Stimulated activated CD4-positive, alpha-beta T cell treated with anti-CD3 and anti-CD28 coated beads, Interleukin-2, amount 100 ng/mL, for 48 hours (primary cell): ENCODE measurements at places on chromosomes 7 and 10.

DNA sequence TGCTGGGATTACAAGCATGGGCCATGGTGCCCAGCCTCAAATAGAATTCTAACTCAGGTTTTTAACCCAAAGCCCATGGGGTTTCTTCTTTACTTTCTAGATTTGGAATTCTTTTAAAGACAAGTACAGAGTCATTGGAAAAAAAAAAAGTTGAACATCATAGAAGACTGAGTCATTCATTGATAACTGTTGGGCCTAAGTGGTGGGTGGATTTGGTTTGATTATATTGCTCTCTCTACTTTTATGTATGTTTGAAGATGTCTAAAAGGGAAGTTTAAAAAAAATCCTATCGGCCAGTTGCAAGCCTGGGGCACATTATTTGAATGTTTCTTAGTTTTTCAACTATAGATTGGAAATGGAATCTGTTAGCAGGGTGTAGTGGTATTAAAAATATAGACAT is 49.7 kb downstream of the INPP5F start:
- no peak for DNase-seq

DNA sequence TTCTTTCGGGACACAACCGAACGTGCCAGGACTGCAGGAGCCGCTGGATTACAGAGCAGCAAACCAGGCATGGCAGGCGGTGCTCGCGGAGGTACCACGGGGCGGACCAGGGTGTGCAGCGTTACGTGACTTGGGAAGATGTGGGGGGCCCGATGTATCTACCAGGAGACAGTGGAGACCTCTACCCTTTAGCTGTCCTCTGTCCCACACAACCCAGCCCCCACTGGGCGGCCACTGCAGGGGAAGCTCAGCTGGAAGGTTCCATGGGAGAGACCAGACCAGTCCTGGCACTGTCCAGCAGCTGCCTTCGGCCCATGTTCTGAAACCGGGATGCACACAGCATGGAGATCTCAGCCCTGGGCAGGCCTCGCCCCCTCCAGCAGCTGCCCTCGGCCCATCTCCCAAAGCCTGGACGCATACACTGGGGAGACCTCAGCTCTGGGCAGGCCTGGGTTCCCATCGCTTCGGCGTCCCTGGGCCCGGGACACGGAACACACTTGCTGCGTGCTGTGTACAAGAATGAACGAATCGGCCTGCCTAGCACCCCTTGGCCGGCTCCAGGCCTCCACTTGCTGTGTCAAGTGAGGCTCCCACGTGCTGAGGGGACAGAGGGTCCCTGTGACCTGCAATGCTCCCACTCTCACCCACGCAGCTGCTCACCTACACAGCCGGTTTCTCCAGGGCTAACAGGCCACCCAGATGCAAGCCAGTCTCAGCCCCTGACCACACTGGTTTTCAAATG is 177.4 kb downstream of the ELFN1 start:
- no peak for DNase-seq

- DNase-seq = no peak
These were observed 199.5 kb upstream of the NFE2L3 start for GRCh38 chr7:25952261-25953057.

- DNase-seq = no peak
These were observed 129.9 kb downstream of the ADCY1 start for GRCh38 chr7:45703911-45704682.

GRCh38 chr7:18163091-18163490 is 135.4 kb upstream of the PRPS1L1 start:
- no peak for DNase-seq

GRCh38 chr10:116353817-116354216 is 29.6 kb downstream of the CCDC172 start:
- no peak for DNase-seq

DNA sequence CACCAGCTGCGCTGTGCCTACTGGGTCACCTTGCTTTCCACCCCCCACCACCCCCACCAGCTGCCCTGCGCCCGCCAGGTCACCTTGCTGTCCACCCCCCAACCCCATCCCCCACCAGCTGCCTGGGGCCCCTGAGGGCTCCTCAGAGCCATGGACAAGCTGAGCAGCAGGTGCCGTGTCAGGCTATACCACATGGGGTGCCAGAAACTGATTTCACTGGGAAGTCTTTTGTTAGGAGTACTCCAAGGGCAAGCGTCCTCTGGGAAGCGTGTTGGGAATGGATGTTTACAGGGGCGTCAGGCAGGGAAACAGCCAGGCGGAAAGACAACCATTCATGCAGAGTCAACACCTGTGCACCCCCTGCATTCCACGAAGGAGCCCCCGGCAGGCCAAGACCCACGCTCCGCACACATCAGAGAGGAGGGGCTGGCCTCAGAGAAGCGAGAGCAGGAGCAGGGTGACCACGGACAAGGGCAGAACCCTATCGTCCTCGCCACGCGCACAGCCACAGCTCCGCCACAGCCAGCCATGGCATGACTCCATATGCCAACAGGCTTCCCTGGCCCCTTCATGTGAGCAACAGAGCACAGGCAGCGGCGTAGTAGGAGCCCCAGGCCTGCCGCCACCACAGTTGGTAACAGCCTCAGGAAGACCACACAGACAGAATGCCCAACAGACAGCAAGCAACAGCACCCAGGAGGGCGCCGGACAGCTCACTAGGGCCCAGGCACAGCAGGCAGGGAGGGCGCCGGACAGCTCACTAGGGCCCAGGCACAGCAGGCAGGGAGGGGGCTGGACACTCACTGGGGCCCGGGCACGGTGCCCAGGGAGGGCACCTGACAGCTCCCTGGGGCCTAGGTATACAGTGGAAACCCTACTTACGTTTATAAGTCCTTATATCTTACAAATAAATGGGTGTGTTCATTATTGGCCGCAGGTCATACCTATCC is 180.8 kb downstream of the MAD1L1 start:
- no peak for DNase-seq

GRCh38 chr7:101988513-101988912 is 171.1 kb downstream of the CUX1 start:
- no peak for DNase-seq

DNA sequence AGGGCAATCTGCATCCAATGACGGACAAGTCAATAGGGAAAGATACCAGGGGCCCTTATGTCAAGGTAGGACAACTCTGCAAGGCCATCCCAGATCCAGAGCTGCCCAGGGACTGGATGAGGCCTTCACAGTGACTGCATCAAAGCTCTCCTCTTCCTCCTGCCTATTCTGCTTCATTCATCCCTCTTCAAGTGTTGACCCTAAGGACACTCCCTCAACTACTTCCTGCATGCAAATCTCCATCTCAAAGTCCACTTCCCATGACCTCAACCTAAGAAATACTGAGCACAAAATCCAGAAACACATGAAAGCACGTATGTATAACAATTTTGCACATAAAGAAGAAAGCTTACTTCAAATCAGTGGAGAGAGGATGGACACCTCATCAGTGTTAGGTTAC is 182.3 kb downstream of the AVL9 start:
- DNase-seq = no peak

DNA sequence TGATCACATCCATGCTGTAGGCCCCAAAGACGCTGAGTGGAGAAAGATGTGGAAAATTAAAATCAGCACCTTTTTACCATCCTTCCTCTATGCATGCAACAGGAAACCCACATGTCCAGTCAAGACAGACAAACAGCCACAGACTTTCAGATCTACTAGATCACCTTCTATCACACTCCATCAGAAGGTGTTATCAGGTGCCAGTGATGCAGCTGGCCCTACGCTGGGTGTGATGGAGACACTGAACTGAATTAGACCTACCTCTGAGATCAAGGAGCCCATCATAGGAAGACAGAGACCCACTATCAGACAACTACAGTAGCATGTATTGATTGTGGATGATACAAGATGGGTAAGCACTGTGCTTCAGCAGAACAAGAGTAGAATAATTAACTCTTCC is 15.5 kb downstream of the CYP3A4 start:
- no peak for DNase-seq

- no peak for DNase-seq
These were observed 127.6 kb upstream of the CXCL12 start for GRCh38 chr10:44512431-44513022.

GRCh38 chr10:47326306-47326926 is 4.2 kb downstream of the GDF2 start:
- no peak for DNase-seq

DNA sequence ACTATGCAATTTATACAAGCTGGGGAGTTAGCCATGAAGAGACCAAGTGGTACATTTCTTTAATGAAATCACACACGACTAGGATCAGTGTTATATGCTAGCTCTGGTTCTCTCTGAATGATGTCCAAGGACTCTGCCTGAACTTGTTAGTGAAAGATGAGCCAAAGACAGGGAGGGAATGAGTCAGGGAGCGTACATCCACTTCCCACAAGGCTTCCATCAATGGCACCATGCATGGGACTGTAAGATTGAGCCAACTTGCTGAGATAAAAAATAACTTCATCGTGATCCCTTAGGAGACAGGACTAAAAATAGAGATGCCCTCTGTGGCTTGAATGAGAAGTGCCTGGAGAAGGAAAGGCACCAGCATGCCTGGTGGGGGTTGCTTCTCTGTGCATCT is 629.7 kb downstream of the ACTR3B start:
- no peak for DNase-seq

DNA sequence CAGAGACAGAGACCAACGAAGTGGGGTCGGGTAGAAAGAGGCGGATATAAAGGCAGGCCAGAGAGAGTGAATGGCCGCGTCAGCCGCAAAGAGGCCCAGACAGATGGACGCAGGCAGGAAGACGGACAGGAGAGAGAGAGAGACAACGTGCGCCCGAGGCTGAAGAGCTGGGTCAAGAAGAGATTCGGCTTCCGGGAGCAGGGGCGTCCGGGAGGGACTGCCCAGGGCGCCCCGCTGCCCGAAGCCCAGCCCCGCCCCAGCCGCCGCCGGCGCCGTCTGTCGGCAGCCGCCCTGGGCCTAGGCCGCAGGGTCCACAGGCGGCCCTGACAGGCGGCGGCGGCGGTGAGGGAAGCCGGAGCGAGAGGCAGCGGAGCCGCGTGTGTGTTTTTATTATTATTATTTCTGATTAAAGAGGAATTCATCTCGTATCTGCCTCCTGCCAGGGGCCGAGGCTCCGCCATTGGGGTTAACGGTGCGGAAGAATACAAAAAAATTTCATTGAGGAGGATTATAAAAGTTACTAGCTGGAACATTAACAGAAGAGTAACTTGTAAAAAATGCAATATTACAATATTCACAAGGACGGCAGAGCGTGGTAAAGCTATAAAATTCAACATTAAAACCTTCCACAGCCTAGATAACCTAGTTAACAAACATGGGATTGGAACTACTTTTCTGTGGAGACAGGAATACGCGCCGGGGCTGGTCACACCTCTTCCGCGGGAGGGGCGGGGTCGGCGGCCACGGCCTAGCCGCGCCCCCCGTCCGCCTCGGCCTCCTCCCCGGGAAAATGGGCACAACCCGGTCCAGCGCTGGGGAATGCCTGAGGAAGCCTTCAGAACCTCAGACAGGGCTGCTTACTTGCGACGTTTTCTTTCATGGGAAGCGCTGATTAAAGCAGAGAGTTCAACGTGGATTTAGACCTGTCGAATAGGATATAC is 29.7 kb upstream of the PAX2 start:
- DNase-seq = no peak

GRCh38 chr7:100040575-100040974 is 9.0 kb upstream of the ZSCAN21 start:
- DNase-seq = no peak

DNA sequence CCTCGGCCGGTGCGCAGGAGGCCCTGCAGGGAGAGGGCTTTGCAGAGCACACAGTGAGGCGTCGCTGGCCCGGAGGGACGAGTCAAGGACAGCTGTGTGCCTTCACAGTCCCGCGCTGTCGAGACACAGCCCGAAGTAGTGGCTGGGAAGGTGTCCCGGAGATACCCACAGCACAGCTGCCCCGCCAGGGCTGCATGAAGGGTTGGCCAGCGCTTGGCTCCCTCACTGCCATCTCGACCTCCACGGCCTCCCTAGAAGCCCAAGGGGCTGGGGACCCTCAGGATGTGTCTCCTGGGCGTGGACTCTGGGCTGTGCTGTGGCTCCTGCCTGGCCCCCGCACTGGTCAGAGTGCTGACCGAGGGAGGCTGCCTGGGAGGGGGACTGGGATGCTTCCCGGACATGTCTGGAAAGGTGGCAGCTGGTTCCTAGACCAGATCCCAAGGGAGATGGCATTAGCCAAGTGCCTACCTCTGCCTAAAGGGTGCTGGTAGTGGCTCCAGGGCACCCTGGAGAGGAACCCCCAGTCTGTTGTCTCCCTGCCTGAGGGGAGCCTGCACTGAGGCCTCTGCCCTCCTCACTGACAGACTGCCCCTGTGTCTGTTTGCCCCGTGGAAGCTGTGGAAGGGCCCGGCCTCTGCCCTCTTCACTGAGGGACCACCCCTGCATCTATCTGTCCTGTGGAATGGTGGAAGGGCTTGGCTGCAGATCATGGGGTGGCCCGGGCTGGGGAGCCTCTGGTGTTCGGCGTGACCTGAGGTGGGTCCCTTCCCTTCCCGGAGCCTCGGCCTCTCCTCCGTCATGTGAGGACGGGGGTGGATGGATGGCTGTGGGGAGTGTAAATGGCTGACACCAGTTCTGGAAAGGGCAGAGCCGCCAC is 5.8 kb downstream of the ELFN1 start:
- DNase-seq = no peak

GRCh38 chr10:50467209-50467608 is 156.5 kb downstream of the SGMS1 start:
- no peak for DNase-seq

DNA sequence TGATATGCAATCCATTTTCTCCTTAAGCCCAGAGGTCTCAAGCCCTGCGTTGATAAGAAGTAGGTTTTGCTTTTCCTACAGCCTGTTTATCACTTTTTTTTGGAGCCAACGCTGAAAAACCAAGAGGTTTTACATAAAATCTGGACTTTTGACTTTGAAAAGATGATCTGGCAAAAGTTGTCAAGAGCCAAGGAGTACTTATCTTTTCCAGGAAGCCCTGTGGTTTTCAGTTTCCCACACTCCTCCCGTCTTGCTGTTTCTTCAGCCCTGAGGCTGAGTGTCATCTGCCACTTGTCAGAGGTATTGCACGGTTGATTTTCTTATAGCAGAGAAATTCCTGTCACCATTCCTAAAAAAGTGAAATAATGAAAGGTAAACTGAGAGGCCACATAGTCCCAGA is 108.7 kb downstream of the TYW1 start:
- no peak for DNase-seq
